Epithelial cell of proximal tubule (primary cell): ENCODE measurements at places on chromosomes 3 and 15.
A peak's percentile ranks its signal among the peaks of the same experiment; 100 is the strongest.

GRCh38 chr3:64049832-64050231, 26.5 kb upstream of the PSMD6 start:
- DNase-seq: no peak

DNA sequence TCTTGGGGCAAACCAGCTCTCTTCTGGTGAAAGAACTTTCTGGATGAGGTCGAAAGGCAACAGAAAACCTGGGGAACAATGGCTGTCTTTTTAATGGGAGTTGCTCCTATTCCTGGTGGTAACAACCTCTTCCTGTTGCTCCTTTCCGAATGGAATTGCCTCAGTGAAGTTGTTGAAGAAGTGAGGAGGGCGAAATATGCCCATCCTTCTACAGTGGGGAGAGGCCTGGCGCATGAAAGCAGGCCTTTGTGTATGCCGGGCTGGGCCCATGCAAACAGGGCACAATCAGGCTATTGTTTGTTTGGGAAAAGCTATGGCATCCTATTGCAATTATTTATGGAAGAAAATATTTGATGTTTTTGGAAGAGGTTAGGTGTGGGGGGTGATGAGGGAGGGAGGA, 166.9 kb downstream of the IGF1R start:
- no peak for DNase-seq

- DNase-seq: no peak
Observed at GRCh38 chr3:130490241-130490640, 26.7 kb upstream of the COL6A6 start.

- no peak for DNase-seq
Observed at GRCh38 chr3:143410259-143410658, 290.7 kb downstream of the CHST2 start.

- DNase-seq: no peak
Observed at GRCh38 chr15:98231696-98232440, 271.4 kb downstream of the ARRDC4 start.

DNA sequence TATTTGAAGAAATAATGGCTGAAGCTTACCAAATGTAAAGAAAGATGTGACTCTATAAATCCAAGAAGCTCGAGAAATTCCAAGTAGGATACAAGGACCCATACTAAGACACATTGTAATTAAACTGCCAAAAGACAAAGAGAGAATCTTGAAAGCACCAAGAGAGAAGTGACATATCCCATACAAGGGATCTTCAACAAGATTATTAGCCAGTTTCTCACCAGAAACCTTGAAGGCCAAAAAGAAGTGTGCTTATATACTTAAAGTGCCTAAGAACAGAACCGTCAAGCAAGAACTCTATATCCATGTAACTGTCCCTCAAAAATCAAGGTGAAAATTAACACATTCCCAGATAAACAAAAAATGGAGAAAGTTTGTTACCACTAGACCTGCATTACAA, 220.5 kb downstream of the ADAMTS17 start:
- DNase-seq: no peak

DNA sequence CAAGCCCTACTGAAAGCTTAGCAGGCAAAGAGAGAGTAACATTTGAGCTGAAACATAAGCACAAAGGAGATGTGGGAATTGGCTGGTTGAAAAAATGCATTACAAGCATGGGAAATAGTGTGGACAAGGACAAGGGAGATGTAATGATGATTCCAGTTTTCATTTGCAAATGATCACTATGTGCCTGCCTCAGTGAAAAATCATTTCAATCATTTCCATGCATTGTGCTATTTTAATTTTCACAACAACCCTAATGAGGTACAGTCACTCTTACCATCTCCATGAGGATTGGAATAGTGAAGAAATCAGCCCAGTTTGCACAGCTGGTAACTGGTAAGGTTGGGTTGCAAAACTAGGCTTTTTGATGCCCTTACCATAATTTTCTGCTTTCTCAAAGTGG, 123.2 kb downstream of the ARNT2 start:
- DNase-seq: no peak

- DNase-seq: no peak
Observed at GRCh38 chr15:101639667-101640066, 12.5 kb downstream of the TM2D3 start.

- no peak for DNase-seq
Observed at GRCh38 chr3:23979569-23979968, 34.5 kb downstream of the NR1D2 start.

DNA sequence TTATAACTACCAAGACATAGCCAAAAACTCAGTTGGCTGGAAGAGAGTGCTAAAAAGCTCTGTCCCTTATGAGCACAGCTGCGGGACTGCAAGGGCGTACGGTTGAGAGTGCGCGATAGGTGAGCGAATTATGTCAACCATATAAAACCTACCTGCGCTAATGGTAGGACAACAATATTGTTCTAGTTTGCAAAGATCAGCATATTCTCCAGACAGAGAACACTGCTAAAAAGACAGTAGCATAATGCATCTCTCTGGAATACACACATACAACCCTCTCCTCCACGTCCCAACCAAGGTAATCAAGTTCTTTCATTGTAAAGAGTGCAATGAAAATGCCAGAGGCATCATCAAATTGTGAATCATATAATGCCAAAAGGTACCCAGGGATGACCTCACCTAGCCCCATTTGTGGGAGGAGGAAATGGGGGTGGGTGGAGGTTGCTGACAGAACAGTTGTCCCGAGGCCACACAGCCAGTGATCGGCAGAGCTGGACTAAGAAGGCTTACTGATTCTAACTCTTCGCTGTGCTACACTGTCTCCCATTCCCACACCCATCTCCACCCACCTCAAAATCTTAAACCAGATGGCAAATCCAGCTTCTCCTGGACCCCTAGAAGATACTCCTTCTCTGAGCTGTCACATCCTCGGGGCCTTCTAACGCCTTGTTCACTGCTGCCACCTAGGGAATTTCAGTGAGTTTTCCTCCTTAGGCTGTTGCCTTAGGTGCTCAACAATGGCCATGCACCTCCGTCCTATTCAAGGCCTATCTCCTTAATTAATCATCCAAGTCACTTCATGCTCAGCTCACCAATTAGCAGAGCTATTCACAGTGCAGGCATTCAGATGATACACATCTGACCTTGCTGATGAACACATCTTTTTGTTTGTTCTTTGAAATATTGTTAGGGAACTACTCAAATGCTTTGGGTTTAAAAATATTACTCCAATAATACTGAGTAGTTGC, 60.7 kb downstream of the RPL22L1 start:
- peak; percentile 33 for DNase-seq

DNA sequence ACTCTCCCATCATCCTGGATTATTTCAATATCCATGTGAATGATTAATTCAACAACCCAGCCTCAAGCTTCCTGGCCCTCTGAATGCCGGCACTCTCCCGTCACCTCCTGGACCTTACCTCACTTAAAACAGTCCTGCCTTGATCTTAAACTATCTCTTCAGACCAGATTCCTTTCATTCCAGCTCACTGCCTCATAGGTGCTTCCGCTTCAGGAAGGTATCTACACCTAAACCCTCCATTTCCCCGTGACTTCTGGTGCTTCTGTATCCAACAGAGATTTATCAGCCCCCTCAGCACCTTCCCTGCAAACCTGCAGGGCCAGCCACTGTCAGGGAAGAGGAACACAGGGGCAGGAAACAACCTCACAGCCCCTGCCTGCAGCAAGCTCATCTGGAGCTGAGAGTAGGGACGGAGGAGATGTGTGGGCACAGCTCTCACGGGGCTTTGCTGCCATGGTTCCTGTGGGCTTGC, 98.9 kb upstream of the TJP1 start:
- peak; percentile 67 for DNase-seq

- no peak for DNase-seq
Observed at GRCh38 chr15:76155731-76156130, 95.9 kb downstream of the TMEM266 start.
